ENCODE measurements at places on chromosomes 7 and 10. TPM values are rescaled to one million over a fixed set of nuclear protein-coding genes. Genes with fewer than 3 reads are reported as not detected.

DNA sequence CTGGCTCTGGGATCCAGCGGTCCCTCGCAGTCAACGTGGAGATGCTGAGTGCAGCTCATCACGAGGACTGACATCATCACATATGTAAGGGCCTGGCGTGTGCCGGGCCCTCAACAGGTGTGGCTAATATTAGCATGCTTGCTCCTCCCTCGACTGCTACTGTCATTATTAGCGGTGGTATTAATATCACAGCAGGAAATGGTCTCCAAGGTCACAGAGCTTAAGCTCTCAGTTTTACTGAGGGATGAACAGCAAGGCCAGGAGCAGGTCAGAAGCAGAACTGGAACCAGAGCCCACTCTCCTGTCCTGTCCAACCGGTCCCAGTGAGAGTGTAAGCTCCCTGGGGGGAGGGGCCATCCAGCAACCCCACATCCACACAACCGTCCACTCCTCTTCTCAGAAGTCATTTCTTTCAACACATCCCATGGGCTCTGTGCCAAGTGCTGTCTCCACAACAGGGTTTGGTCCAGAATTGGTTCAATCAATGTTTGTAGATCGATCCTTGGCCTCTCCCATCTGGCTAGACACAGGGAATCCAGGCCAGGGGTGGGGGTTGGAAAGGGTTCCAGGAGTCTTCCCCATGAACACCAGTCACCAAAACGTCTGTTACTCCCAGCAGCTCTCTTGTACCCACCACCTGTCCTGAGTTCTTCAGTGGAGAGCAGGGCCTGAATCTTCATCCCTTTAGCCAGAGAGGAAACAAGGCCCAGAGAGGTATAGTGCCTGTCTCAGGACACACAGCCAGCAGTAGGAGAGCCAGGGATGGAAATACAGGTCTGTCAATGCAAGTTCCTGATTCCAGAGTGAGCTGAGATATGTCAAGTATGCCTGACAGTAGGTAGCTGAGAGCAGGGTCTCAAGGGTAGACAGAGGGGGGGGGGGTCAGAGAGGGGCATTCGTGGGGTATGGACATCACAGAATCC lies 45.3 kb upstream of the ZMIZ1 start:
- peak; percentile 64 for DNase-seq

- peak; percentile 27 for DNase-seq
Observed at GRCh38 chr7:157633465-157634185, 296.8 kb downstream of the DNAJB6 start.

GJD4 gene
- total RNA-seq = under 0.01 TPM

- DNase-seq = no peak
Observed at GRCh38 chr10:57008189-57008588, 647.1 kb upstream of the ZWINT start.

AMZ1 gene
- total RNA-seq = 2.5 TPM

GRCh38 chr10:74056050-74056818 lies 58.3 kb downstream of the VCL start:
- peak; percentile 29 for DNase-seq

DNA sequence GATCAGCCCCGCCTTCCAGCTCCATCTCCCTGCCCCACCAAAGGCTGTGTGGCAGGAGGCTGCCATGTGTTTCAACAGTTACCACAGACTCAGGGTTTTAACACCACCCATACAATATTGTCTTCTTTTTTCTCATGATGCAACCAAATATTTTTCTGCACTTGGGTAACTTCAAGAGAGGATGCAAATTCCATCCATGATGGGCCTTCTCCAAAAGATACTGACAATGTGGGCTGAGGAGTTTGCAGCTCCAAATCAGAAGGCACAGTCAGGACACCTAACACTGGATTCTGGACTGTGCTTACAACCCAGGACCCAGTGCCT lies 347.9 kb downstream of the GRID1 start:
- DNase-seq = no peak

DNA sequence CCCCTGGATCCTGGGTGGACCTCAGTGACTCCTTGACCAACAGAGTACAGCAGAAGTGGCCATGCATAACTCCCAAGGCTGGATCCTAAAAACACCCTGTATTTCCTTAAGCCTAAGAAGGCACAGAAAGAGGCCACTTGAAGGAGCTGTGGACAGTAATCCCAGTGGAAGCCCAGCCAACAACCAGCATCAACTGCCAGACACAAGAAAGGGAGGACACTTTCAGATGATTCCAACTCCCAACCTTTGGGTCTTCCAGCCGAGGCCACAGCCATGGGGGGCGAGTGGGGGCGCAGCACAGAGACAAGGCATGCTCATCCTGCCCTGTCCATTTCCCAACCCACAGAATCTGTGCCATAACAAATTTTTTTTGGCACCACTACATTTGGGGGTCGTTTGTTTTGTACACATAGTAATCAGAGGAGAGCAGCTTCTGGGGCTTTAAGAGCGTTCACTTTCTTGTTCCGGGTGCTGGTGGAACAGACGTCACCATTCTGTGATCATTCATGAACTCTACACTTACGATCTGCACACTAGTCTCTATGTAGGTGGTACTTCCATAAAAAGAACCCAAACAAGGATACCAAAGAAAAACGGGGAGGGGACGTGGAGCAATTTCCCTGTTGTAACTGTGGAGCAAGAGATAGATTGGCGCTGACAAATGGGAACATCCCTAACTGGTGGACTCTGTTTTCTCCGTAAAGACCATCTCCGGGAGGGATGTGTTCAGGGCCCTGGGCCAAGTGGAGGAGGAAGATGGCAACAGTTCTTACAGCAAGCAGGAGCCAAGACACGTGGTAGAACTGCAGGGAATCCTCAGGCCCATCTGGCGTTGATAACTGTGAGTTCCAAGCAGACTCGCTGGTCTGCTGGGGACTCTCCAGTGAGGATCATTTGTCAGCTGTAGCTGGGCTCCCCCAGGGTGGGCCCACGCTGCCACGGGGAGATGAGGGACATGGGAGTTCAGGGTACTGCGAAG lies 6.0 kb upstream of the SLC29A3 start:
- no peak for DNase-seq

- no peak for DNase-seq
Observed at GRCh38 chr7:137909042-137909441, 62.3 kb upstream of the DGKI start.

DNA sequence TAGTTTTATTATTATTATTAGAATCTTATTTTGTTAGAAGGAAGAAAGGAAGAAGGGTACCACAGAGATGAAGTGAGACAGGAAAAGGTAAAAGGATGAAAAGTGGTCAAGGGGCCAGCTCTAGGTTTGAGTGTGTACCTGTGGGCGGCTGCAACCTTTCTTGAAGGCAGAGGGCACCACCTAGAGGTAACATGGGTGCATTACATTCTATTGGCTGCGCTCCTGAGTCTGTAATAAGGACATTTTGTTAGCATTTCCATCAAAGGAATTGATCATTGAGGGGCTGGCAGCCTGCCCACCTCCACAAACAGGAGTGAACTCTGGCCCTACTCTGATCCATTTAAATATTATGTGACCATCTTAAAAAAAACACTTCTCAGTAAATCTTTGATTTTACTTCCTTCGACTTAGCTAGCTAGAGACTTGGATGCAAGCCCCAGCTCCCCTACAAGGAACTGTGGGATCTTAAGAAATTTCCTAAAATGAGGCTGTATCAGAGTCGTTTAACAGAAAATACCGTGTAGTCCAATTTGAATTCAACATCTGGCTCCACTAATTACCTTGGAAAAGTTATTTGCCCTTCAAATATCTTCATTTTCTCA lies 610.4 kb downstream of the IPMK start:
- DNase-seq = peak; percentile 71

GRID2IP gene
- not detected for total RNA-seq

DNA sequence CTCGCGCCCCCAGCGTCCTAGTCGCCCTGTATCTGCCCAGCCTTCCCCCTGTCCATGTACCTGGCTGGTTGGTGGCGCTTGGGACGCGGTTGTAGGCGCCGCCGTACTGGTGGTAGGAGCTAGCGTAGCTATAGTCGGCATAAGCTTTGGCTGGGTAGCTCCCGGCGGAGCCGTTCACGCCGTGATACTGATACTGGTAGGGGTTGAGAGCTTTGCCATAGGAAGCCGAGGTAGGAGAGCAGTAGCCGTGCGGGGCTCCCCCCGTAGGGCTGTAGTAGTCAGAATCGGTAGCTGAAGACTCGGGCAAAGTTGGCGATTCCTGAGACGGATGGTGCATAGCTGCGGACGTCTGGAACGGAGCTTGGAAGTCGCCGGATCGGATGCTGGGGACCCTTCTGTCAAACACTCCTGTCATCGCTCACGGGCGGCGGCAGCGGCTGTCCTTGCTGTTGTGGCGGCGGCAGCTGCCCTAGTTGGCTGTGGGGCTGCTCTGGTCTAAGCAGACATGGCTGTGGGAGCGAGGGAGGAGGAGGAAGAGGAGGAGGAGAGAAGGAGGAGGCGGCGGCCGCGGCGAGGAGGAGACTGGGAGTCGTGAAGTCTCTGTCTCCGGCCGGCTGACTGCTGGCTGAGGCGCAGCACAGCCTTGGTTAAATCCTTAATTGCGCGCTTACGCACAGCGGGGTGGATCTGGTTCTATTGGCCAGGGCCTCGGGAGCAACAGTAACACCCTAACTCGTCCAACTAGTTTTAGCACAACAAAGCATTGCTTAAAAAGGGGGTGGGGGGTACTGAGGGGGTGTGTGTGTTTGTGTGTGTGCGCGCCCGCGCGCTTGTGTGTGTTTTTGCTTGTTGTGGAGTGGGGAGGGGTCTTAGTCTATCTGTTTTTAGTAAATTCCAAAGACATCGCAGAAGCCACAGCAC lies at the start of gene DLX5:
DLX5 (minus strand) TSS at position 623 of the 921 bp plus-strand sequence; CDS start at position 415, 208 bp downstream.
- DNase-seq = peak; percentile 97

IFIT1 gene
- total RNA-seq = 19.7 TPM

GRCh38 chr7:27198871-27199801 lies 755 bp downstream of the HOXA13 start:
- DNase-seq = peak; percentile 91

- peak; percentile 31 for DNase-seq
Observed at GRCh38 chr7:155203059-155203881, 94.4 kb upstream of the INSIG1 start.

EBLN1 gene
- not detected for total RNA-seq

EPDR1 gene
- 99.3 TPM for total RNA-seq

- peak; percentile 68 for DNase-seq
Observed at GRCh38 chr10:14009371-14010100, 321.2 kb downstream of the FRMD4A start.

NAT16 gene
- not detected for total RNA-seq

DNA sequence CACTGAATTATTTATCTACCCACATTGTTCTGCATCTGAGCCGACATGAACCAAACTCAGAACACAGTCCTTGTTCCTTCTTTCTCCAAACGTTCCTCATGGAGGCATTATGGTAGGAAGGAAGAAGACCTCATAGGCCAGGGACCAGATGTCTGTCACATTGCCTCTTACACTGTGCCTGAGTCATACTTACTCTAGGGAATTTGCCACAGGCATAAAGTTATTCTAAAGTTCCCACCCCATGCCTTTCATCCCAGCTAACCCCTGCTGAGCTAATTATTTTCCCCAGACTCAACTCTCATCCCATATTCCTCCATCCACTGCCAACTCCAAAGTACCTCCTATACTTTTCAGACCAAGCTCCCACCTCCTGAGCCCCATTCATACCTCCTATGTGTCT lies 21.2 kb downstream of the MAT1A start:
- no peak for DNase-seq

NKX6-2 gene
- total RNA-seq = not detected

- no peak for DNase-seq
Observed at GRCh38 chr10:27661514-27662286, 83.9 kb downstream of the MKX start.

DNA sequence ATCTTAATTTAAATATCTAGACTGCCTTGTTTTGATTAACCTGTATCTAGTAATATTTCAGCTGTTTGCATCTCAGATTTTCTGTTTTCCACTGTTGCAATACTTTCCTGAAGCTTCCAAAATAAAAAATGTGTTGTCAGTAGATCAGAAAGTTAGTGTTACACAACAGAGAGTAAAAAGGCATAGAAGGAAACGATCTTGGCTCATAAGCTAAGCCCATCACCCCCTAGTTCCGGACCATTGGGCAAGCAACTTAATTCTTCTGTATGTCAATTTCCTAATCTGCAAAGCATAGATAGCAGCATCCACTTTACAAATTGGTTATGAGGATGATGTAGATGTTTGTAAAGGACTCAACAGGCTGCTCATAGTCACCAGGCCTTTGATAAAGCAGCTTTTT lies 4.4 kb downstream of the PON3 start:
- DNase-seq = no peak

GPR26 gene
- total RNA-seq = not detected

DNA sequence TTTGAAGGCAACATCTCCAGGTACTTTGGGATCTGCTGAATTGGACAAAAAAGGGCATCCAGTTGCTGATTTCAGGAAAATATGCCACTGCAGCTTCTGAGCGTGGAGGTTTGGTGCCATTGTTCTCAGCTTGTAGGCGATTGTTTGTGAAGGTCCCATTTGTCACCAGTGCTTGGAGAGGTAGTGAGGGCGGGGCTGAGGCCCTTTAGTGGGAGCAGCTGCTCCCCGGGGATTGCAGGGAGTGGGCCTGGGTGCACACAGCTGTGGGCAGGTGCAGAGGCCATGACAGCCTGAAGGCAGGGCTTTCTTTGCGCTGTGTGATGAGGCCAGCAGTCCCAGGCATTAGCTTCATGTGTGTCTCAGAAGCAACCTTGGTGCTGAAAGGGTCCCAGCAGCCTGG lies 3.9 kb downstream of the FAM20C start:
- no peak for DNase-seq

SPDYE6 gene
- total RNA-seq = not detected

DNA sequence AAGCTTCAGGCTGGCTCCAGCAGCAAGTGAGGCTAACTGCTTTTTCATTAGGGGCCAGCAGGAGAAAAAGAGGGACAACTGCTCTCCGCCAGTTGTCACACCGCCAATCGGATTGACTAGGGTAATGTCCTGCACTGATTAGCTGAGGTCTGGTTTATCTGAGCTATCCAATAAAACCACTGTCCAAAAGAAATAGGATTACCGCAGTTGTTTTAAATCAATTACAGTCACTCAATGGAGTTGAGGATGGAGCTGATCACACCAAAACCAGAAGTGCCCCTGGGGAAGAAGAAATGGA lies 351.4 kb upstream of the NPVF start:
- no peak for DNase-seq

GRCh38 chr10:130717083-130717482 lies 580.9 kb downstream of the GLRX3 start:
- DNase-seq = no peak
